ENCODE measurements at places on chromosomes 3 and 15.

DNA sequence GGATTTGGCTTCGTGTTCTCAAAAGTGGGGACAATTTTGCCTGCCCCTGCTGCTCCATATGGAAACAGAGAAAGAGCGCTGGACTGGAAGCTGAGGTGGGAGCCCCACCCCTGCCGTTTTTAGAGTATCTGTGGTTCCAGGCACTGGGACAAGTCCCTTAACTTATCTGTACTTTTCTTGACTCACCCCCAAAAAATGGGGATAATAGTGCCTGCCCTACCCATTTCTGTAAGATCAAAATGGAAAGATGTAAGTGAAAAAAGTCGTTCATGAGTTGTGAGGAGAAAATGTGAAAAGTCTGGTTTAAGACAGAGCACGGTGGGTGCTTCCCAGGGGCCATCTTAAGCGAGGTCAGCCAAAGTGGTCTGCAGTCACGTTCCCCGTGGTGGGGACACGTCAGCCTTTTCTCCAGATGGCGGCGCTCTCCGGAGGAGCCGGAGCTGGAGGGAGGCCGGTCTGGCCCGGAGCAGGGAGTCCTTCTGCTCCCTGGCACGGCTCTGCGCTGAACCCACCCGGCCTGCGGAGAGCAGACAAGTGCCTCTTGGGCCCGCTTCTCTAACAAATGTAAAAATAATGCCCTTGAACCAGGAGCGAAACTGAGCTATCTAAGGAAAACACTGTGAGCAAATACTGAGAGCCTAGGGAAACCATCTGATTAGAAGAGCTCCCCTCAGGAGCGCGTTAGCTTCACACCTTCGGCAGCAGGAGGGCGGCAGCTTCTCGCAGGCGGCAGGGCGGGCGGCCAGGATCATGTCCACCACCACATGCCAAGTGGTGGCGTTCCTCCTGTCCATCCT is at the start of gene CLDN18:
Gene CLDN18, plus strand, starts transcription at position 690 of the 797 bp plus-strand sequence. Its CDS starts 61 bp downstream, at position 751.
- DNase-seq, result no peak

DNA sequence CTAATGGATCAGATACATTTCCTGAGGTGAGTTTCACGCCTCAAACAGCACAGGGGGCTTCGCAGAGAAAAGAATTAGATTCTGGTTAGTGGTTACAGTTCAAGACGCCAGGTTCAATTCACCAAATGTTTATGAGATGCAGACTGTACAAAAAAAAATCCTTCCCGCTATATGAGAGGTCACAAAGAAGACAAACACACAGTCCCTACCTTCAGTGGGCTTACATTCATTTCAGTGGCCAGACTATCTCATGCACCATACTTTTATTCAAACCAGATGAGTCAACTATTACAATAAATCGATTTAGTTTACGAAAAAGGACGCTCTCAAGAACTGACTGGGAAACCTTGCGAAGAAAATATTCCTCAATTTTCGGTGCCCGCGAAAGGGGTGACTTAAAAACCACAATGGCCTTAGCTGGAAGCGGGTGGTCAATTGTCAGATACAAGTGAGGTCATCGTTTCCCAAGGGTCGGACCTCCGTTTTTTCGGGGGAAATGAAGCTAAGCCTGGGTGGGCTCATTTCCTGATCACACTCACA is 695 bp downstream of the METTL6 start:
- no peak for DNase-seq

- no peak for DNase-seq
Observed at GRCh38 chr3:183797996-183798395, 27.4 kb downstream of the MAP6D1 start.

DNA sequence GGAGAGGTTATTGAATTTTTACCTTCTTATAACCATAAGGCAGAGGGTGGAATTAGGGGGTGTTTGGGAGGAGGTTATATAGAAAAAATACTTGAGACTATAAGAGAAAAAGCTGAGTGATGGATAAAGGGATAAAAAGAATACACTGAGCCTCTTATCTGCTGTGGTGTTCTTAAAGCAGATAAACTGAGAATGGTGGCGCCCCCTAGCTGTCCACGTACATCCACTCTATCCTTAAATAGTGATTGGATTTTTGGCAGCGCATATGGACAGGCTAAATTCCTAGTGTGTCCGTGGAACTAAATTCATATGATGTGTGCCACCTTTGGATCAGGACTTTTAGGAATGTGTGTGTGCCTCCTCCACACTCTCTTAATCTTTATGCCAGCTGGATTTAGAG is 121.1 kb downstream of the OXSM start:
- DNase-seq, result no peak

Data from femur (tissue), 1 donor.